ENCODE measurements at places on chromosomes 4 and X. TPM values are rescaled to one million over a fixed set of nuclear protein-coding genes. Genes with fewer than 3 reads are reported as not detected.

GC gene
- total RNA-seq = not detected

SPARCL1 gene
- total RNA-seq = not detected

ITM2A gene
- not detected for total RNA-seq

MGARP gene
- 41.2 TPM for total RNA-seq

CXorf38 gene
- 13.2 TPM for total RNA-seq

TMEM47 gene
- 32.2 TPM for total RNA-seq

HSD17B13 gene
- not detected for total RNA-seq

DCAF8L2 gene
- total RNA-seq = not detected

P2RY10 gene
- total RNA-seq = not detected

GPRIN3 gene
- total RNA-seq = 0.43 TPM

SOX3 gene
- not detected for total RNA-seq

SSX2B gene
- 0.32 TPM for total RNA-seq

GBA3 gene
- total RNA-seq = not detected

COL25A1 gene
- 6.9 TPM for total RNA-seq

POU3F4 gene
- not detected for total RNA-seq

SPANXN3 gene
- not detected for total RNA-seq

YTHDC1 gene
- 43.2 TPM for total RNA-seq

CCDC110 gene
- total RNA-seq = 0.43 TPM

NEUROG2 gene
- total RNA-seq = not detected

SLITRK4 gene
- total RNA-seq = 6.1 TPM

Data from fibroblast of villous mesenchyme (primary cell).